GM12878 (cell line): ENCODE measurements at places on chromosomes 12 and 14. TPM values are rescaled to one million over a fixed set of nuclear protein-coding genes. Genes with fewer than 3 reads are reported as not detected.
A peak's percentile ranks its signal among the peaks of the same experiment; 100 is the strongest.

KRT72 gene
- not detected in 2 replicates for total RNA-seq

HHIPL1 gene
- not detected in 2 replicates for total RNA-seq

C12orf50 gene
- total RNA-seq: not detected in 2 replicates

TRIM9 gene
- total RNA-seq: 0.18 and 0.19 TPM in 2 replicates

GDF3 gene
- total RNA-seq: not detected in 2 replicates

ERBB3 gene
- total RNA-seq: 0.58 and 0.72 TPM in 2 replicates

GRCh38 chr14:68111853-68112270 lies 292.3 kb downstream of the RAD51B start:
- no peak for DNase-seq

GRCh38 chr12:28909291-28909690 lies 239.8 kb upstream of the FAR2 start:
- DNase-seq: no peak

- DNase-seq: no peak
These were observed 1.1 kb downstream of the RHNO1 start for GRCh38 chr12:2877953-2878732.

DNA sequence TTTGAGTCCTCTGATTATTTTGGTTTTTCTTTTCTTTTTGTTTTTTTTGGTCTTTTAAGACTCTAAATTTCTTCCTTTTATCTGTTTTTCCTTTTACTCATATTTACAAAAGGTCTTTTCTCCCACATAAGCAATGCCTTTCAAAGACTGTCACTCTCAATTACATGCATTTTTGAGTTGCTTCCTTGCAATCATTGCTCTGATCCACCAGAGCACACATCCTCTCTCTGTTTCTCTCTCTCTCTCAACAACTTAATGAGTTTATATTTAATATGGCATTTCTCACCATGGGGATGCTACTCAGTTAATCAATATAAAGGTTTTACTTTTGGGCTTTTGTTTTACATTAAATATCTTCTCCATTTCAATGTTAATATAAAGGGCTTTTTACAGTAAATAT lies 62.7 kb upstream of the OR10AD1 start:
- DNase-seq: no peak

DNA sequence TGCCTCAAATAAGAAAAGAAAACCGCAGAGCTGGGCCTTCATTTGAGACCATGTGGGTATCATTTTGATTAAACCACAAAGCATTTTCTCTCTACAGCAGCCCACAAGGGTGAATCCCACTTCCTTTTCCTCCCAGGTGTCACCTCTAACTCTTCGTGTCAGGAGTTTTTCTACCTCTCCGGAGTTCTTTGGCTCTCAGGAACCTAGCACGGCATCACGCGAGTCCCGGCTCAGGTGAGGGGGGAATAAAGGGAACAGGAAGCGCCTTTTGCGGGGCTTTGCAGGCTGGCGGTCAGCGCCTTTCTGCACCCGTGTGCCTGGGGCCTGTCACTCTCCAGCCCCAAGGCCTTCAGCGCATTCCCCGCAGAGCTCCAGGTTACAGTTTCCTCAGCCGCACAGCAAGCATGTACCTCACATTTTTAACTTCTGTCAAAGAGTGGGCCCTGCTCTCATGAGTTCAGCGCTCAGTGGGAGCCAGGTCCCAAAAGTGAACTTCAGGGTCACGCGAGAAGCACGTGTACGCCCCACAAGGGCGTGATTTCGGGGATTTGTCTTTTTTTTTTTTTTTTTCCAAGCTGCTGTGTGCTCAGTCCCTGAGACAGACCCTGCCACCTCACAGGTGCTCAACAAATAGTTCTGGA lies 740 bp upstream of the PRPF40B start:
- DNase-seq: peak; percentile 55

- no peak for DNase-seq
These were observed 5.1 kb upstream of the MED13L start for GRCh38 chr12:116282371-116283286.

DNA sequence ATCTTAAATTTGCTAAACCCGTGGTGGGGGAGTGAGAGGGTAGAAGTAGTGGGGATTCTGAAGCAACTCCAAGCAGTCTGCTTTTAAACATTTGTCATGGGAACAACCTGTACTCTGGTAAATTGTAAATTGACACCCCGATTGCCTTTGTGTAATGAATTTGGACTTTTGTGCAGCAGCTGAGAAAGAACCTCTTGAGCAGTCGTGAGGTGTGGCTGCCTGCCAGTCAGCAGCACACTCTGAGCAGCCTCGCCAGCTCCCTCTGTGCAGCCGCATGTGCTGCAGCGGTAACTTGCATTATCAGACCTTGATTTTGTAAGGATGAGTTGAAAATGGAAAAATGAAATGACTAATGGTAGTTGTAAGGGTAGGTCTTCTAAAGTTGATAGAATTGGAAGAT lies 74.3 kb downstream of the SUSD6 start:
- no peak for DNase-seq

DNA sequence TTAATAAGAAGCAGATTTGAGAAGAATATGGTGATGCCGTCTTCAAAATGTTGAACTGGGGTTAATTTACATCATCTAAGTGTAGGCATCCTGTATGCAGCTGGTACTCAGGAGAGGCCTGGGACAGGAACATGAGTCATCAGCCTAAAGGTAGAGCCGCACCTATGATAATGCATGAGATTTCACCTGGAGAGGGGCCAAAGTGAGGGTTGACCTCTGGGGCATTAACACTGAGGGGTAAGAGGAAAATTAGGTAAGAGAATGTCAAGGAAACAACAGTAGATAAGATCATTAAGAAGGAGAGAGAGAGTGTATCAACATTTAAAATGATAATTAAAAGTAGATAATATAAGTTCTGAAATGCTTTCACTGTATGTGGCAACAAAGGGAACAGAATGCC lies 20.2 kb upstream of the SSTR1 start:
- no peak for DNase-seq

- DNase-seq: no peak
These were observed 400 bp downstream of the CHST11 start for GRCh38 chr12:104456950-104457745.

DNA sequence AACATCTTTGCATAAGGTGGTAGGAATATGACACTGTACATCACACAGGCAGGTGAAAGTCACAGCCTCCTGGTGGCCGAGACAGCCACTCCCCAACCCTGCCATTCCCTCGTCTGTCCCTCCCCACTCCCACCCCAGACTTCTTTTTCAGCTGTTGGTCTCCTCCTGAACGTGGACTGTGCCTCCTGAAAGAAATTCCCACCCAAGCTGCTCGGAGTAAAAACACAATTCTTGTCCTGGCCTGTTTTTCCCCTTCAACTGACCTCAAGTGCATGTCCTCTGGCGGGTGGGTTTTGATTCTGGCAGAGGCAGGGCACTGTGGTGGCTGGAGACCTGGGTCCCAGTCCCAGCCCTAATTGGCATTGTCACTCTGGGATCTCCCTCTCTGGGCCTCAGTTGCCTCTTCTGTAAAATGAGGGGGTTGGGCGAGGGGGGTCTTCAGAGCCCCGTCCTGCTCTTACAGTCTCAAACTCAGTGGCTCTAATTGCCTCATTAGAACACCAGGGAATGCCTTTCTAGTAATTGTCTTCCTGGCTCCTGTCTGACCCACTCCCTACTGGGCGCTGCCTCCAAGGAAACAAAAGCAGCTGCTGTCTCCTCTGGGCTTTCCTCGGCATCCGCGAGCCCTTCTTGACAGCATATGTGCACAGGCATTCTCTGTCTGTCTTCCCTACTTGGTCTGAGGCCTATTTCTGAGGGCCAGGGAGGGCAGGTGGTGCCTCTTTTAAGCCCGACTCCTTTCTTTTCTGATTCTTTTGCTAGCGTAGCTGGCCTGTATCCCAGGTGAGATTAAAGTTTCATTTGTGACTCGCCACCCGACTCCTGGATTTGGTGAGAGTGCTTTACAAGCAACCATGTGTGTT lies 186.6 kb upstream of the RMST start:
- no peak for DNase-seq

DNA sequence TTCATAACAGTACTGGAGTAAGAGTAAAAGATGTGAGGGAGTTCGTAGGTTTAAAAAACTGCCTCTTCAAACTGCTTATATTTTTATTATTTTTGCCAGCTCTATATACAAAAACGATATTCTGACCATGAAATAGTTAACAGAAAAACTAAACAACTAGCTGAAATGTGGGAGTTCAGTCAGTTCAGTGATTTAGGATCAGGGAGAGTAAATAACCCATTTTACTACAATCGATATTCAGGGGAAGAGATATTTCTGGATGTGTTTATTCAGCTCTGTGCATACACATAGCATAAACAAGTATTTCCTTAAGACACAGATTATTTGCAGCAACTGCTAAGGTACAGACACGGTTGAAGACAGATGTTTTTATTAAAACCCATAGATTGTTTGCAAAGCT lies 470.9 kb downstream of the TMTC2 start:
- DNase-seq: no peak

- no peak for DNase-seq
These were observed 47.8 kb upstream of the LTA4H start for GRCh38 chr12:96083020-96083719.

GRCh38 chr14:100387450-100387849 lies 64.3 kb downstream of the SLC25A47 start:
- no peak for DNase-seq

- no peak for DNase-seq
These were observed 50.4 kb downstream of the RPH3A start for GRCh38 chr12:112841906-112842305.

DNA sequence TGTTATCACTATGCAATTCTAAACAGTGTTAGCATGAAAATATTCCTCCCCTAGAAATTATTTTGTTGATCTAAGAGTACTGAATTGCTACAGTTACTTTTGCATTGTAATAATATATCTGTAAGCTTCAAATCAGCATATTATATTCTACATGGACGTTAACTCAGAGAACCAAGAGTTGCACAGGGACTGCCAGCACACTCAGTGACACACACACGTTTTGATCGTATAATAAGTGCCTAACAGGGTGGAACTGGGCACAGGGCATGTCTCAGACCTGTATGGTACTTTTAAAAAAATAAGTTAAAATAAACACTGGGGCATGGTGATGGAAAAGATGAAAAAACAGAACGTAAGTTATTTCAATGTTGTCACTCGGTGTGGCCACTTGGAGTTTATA lies 451.6 kb downstream of the RGS6 start:
- DNase-seq: no peak

DNA sequence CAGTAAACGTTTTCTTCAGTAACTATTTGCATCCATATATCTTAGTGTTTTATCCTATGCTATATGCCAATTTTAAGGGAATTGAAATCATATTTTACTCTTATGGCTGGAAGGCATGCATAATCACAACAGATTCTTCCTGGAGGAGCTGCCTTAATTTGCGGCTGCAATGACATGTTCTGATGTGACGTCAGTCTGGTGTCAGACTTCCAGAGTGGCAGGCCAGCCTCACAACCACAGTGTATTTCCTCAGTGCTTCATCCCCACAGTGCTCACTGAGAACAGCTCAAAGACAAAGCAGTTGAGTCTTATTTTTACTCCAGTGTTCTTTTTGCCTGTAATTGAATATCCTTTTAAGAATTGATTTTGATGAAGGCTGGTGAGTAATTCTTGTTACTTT lies 107.1 kb downstream of the PLEKHA5 start:
- no peak for DNase-seq

- no peak for DNase-seq
These were observed 226.0 kb upstream of the TMEM132C start for GRCh38 chr12:128040971-128041370.

DNA sequence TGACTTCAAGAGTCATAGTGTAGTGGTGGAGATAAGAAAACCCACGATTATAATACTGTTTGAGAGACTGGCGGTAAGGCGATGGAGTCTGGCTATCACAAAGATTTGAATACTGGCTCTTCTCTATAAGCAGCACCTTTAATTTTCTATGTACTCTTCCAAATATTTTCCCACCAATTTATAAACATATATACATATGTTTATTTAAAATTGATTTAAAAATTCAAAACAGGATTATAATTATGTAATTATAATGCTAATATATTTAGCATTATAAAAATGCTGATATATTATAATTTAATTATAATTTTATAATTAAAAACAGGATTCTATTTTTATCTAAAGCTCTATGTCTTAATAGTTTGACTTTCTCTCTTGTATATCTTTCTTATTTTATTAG lies 15.4 kb upstream of the DCD start:
- DNase-seq: no peak

GRCh38 chr14:58755031-58755925 lies 117.5 kb downstream of the DACT1 start:
- DNase-seq: no peak
